ENCODE measurements at places on chromosomes 3 and 15.

DNA sequence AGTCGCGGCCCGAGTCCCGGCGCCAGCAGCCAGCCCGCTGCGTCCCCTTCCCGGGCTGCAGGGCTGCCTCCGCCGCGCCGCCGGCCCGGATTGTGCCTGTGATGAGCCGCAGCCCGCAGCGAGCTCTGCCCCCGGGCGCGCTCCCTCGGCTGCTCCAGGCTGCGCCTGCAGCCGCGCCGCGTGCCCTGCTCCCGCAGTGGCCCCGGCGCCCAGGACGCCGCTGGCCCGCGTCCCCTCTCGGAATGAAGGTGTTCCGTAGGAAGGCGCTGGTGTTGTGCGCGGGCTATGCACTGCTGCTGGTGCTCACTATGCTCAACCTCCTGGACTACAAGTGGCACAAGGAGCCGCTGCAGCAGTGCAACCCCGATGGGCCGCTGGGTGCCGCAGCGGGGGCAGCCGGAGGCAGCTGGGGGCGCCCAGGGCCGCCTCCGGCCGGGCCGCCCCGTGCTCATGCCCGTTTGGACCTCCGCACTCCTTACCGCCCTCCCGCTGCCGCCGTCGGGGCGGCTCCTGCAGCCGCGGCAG is 1.2 kb downstream of the CHST2 start:
- no peak for DNase-seq

DNA sequence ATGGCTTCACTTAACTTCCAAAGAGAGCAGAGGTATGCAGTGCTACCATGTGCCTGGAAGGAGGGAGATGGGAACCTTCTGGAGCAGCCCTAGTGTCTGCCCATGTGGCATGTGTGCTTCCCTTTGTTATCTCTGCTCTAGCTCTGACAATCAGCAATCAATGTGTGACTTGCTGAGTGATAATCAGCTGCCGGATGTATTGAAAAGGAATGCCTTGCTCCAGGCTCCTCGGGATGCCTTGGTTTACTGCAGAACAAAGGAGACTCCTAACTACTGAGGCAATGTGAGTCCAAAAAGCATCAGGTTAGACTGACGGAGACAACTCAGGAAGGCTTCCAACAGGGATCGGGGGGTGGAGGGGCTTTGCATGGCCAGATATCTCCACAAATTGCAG is 36.0 kb upstream of the CORO2B start:
- DNase-seq, result no peak

DNA sequence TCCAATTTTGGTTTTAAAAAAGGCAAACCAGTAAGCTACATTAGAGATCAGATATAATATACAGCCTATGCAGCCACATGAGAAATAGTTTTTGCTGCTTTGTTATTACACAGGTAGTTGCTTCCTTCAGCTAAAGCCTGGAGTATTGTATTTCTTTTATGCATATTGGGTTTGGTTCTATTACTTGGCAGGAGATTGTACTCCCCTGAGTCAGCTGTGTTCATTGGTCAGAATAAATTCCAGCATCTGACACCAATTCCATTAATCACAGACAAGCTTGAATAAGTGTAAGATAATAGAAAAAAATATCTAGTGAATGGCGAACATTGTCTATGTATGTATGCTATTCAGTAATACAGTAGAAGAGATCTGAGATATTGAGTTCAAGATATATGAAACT is 26.1 kb upstream of the ZCWPW2 start:
- DNase-seq, result no peak

GRCh38 chr3:187072102-187072501 is 67.2 kb downstream of the RPL39L start:
- DNase-seq, result no peak

- DNase-seq, result no peak
Observed at GRCh38 chr3:127137113-127137512, 55.8 kb upstream of the PRR23E start.

- DNase-seq, result peak; percentile 57
Observed at GRCh38 chr15:66907826-66908743, 157.3 kb upstream of the SMAD3 start.

DNA sequence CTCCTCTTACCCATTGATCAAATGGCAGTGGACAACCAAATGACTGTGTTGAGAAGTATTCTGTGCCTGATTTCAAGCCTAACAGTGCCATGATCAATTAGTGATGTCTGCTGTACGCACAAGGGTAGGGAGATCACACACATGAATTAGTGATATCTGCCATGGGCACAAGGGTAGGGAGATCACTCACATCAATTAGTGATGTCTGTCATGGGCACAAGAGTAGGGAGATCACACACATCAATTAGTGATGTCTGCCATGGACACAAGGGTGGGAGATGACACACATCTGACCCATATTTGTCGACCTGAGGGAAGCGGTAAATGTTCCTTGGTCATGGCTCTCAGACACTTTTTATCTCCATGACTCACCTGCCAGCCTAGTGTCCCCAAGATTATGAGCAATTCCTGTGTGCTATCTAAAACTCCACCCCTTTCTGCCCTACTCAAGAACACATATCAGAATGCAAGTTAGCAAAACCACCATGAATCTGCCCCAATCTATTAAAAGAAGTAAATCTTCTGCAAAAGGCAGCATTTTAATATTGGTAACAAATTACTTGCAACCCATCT is 165.0 kb downstream of the NTRK3 start:
- DNase-seq, result no peak

GRCh38 chr3:126127904-126128303 is 44.0 kb upstream of the SLC41A3 start:
- no peak for DNase-seq

- DNase-seq, result no peak
Observed at GRCh38 chr3:49841126-49841696, 15.2 kb downstream of the TRAIP start.

DNA sequence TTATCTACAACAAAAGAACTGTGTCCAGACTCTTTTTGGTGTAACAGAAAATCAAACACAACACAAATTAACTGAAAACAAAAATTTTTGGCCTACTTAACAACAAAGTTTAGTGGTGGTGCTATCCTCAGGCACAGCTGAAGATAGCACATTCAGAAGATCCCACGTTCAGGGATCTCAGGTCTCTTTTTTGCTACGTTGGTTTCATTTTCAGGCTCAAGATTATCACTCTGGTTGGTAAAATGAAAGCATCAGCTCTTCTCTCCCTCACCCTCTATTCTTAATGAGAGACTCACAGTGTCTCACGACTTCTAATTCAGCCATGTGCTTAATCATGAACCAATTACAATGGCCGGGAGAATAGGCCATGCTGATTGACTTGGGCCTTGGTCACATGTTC is 146.9 kb upstream of the PTPRG start:
- no peak for DNase-seq

DNA sequence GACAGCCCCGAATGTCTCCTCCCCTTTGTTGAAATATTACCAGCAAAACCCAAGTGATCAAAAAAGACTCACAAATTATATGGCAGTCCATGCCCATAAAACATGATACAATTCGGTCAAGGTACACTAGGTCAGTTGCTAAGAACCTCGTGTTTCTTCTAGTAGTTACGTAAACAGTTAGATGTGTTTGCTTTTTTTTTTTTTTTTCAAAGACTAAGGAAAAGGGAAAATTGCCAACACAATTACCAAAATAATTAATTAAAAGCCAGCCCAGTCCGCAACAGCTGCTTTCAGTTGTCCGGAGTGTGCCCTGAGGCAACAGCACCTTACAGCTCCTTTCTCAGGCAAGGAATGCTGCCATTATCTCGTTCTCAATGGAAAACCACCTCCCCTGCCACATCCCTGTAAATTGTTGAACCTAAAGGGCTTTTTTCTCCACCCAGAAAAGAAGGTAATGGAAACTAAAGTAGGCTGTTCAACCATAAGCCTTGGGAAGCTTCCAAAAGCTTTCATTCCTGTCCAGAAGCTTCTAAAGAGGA is 129.2 kb upstream of the TSC22D2 start:
- no peak for DNase-seq

DNA sequence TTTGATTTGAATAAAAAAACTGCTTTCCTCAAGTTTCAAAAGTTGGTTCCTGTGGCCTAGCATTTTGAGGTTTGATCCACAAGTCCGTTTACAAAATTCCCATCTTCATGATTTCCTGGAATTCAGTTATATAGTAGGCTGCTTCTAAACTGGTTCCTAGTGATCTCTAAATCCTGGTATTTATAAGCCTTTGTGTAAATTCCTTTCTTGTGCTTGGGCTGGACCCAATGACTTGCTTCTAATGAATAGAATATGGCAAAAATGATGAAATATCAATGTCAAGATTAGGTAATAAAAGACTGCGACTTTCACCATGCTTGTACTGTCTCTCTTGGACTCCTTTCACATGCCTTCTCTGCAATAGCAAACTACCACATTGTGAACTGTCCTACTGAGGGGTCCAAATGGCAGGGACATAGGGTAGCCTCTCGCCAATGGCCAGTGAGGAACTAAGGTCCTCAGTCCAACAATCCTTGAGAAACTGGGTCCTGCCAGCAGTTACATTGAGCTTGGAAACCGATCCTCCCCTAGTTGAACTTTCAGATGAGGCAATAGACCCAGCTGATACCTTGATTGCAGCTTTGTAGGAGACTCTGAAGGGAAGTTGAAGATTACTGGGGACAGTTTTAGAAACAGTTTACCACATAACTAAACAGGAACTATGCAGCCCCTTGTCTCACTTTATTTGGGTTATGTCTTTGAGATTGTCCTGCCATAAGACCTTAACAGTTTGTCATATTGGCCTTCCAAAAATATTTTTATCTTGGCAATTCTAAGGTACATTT is 303.9 kb upstream of the TBC1D5 start:
- DNase-seq, result no peak

GRCh38 chr3:58459160-58459559 is 25.5 kb upstream of the PDHB start:
- no peak for DNase-seq

DNA sequence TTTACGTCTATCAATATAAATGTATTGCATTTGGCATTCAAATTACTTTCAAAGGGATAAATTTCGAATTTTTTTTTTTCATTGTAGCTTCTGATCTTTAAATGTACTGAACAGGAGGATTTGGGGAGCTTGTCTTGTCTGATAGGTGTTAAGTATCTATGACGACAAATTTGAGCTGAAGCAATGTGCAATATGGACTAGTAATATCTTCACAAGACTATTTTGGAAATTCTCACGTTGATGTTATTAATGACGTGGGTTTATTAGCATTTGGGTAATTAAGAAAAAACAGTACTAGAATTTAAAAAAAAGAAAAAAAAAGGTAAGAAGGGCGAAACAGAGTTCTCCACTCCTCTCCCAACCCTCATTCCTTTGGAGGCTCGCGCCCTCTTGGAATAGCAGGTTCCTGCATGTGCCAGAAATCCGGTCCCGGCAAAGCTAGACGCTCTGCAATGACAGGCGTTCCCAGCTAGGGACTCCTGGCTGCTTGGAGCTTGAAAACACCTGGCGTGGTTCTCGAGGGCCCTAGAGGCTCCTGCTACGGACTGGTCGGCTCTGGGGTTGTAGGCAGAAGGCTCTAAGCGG is 648 bp upstream of the P2RY1 start:
- no peak for DNase-seq

DNA sequence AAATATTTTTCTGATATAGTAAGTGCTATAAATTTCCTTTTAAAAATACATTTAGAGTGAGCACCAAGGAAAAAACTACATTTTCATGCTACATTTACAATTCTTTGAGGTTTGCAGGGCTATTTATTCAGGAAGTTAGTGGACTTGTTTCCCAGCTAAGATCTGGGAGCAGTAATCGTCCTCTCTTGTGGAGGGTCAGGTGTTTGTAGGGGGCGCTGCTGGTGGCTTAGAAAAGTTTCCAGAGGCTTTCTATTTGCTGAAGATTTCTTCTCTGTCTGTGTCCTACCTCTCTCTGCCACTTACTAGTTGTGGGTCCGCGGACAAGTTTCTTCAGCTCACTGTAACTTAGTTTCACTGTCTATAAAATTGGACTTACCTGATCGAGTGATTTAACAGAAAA is 163.9 kb downstream of the PEX5L start:
- DNase-seq, result no peak

GRCh38 chr3:84959470-84960271 is 882 bp downstream of the CADM2 start:
- no peak for DNase-seq

DNA sequence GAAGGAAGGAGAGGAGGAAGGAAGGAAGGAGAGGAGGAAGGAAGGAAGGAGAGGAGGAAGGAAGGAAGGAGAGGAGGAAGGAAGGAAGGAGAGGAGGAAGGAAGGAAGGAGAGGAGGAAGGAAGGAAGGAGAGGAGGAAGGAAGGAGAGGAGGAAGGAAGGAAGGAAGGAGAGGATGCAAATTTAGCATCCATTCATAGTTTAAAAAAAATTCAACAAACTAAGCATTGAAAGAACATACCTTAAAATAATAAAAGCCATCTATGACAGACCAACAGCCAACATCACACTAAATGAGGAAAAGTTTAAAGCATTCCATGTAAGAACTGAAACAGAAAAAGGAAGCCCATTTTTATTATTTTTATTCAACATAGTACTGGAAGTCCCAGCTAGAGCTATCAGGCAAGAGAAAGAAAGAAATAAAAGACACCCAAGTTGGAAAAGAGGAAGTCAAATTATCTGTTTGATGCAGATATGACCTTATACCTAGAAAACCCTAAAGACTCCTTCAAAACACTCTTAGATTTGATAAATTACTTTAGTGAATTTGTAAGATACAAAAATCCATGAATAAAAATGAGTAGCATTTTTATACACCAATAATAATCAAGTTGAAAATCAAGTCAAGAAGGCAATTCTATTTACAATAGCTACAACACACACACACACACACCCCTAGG is 52.2 kb upstream of the FXR1 start:
- DNase-seq, result no peak

GRCh38 chr3:58041826-58042324 is 33.7 kb downstream of the FLNB start:
- DNase-seq, result no peak

DNA sequence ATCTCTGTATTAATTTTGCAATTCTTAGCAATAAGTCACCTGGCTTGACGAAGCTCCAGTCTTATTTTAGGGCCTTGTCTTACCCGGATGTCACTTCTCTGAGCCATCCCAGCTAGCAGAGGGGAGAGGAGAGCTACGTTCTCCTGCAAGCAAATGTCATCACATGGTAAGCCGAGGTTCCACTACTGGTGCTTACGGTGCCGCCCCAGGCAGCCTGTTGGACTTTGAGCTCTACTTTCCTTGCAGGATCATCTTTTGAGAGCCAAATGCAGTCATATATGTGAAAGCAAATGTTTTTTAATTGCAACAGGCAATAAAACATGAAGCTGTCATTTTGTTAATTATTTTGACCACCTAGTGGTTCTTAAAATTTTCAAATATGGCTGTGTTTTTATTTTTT is 140.9 kb downstream of the FAM43A start:
- no peak for DNase-seq

DNA sequence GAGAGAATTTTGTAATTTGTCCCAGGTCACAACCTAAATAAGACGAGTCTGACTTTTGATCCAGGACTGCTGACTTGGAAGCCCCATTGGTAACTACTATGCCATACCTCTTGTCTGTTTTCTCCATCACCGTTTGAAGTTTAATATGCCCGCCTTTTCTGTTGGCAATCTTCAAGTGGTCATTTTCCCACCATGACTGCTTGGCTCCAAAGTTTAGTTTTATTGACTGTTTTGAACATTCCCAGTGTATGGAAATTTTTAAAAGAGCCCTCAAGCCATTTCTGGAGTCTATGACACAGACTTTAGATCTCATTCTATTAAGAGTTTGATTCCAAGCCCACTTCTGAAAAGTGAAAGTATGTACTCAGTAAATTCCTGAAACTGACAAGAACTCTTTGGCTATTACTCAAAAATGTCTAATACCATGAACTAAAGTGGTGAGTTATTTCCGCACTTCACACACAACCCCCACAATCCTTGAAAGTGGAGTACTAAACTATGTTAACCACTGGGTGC is 136.7 kb upstream of the ADAMTS9 start:
- no peak for DNase-seq
